ENCODE measurements at places on chromosomes 12 and 14.

GRCh38 chr12:40375076-40375475 is 150.3 kb downstream of the LRRK2 start:
- no peak for DNase-seq

DNA sequence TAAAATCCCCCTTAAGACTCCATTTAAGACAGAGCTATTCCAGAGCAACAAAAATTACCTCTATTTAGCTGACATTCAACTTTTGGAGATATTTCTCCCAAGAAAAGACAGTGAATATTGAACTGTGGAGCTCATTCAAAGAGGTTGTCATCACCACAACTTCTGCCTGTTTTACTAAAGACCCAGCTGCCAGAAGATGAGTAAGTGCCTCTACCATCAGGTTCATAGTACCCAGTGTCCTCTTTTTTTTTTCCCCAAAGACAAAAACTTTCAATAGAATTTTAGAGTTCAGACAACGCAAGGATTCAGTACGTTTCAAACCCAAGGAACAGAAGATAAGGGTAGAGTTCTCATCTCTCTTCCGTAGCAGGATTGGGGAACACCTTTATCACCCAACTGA is 461.3 kb downstream of the BCAT1 start:
- DNase-seq, result no peak

- no peak for DNase-seq
These were observed 580.5 kb downstream of the AACS start for GRCh38 chr12:125645724-125646123.

GRCh38 chr12:86275356-86275755 is 19.2 kb upstream of the MGAT4C start:
- DNase-seq, result no peak

- DNase-seq, result no peak
These were observed 70.5 kb upstream of the DAAM1 start for GRCh38 chr14:59117754-59118528.

GRCh38 chr12:116376354-116377193 is 99.1 kb upstream of the MED13L start:
- no peak for DNase-seq

GRCh38 chr12:96719660-96720362 is 187.2 kb upstream of the NEDD1 start:
- DNase-seq, result no peak

GRCh38 chr14:68703093-68703492 is 89.8 kb downstream of the ZFP36L1 start:
- peak; percentile 44 for DNase-seq

DNA sequence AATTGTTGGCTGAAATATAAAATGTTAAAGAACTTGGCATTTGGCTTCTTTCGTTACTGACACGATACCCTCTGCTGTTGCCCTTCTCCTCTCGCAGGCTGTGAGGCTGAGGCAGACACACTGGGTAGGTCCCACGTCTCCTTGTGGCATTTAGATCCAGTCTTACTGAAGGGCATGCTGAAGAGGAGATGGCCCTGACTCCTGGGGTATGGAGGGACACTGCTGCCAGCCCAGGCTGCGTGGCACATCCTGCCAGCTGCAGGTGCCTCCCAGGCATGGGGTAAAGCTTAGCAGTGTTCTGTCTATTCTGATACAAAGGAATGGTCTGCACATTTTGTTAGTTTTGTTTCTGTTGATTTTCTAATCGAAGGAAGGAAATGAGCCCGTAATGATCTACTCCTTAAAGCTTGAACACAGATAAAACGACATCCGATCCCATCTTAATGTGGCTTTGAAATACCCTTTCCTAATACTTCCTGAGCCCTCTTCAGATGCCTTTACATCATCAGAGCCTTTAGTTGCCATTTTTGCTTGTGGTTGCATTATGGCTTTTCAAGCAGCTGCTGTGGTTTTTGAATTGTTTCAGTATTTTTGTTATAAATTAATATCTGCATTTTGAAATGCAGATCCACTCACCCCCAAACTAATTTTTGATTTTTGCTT is 61.1 kb downstream of the WDR20 start:
- no peak for DNase-seq

DNA sequence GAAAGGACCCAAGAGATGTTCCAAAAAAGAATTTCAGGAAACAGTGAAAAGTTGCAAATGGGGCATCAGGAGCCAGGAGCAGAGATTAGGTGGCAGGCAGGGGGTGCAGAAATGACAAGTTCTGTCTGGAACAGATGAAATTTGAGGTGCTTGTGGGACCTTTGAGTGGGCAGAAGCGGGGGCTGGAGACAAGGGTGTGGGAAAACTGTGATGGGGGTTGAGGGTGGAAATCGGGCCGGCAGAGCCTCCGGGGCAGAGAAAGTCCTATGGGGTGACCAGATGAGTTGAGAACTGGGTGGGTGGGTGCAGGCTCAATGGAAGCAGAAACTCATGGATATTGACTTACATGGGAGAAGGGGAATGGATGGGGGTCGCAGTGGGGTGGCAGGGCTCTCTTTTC is 1.6 kb upstream of the NR4A1 start:
- DNase-seq, result no peak

- no peak for DNase-seq
These were observed 90.2 kb upstream of the HECTD1 start for GRCh38 chr14:31297701-31298344.

GRCh38 chr12:106213662-106214061 is 34.2 kb downstream of the CKAP4 start:
- no peak for DNase-seq

GRCh38 chr14:88468406-88468805 is 82.9 kb downstream of the SPATA7 start:
- no peak for DNase-seq

- DNase-seq, result no peak
These were observed 242.5 kb downstream of the FBXL14 start for GRCh38 chr12:1351926-1352325.

DNA sequence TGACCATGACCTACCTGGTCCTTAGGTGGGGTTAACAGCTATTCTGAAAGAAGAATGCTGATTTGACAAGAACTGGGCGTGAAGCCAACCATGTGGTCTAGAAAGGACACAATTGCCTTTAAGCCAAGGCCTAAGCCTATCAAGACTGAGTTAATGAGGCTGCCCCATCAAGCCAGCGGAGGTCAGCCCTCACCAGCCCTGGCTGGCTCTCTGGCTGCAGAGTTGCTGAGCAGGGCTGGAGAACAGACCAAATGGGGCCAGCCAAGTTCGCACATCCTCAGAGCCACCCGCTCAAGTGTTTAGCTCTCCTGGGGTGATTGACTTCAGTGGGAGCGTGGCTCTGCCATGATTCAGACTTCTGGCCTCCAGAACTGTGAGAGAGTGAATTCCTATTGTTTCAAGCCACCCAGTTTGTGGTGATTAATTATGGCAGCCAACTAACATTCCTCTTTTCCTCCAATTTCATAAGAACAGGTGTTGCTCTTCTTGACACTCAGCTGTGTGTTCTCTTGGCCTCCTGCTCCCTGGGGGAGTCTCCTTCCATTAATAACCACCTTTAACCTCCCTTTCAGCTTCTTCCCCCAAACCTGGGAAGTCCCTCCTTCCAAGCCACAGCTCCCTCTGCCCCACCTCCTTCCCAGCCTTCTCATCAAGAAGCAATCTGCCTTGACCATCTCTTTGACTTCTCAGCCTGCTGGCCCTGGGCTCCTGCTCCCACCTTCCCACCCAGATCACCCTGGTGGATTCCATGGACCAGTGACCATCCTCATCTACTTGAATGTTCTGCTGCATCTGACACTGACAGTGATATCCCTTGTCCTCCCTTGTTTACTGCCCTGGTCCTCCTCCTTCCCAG is 5.3 kb upstream of the SERPINA5 start:
- DNase-seq, result no peak

GRCh38 chr14:100054316-100055075 is 10.7 kb upstream of the EVL start:
- no peak for DNase-seq

DNA sequence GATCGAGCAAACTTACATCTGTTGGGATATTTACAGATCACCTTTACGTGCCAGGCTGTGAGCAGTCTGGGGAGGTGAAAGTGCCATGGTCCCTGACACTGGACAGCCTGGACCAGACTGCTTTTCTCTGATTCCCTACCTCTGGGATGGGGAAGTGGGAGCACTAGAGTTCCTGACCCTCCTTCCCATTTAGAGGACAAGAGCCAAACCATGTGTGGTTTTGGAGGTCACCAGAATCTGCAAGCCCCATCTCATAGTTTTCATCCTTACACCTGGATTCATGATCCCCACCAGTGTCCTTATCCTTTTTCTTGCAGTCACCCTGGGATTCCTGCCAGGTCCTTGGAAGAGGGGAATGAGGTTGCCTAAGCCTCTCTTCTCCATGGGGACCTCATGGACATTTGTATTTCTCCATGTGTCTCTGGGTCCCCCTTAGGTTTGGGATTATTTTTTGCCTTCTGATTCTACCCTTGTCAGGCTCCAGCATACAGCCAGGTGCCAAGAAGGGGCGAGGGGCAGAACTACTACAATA is 1.5 kb upstream of the WNT10B start:
- DNase-seq, result no peak

GRCh38 chr12:123491056-123491455 is 33.1 kb downstream of the SNRNP35 start:
- DNase-seq, result no peak

GRCh38 chr14:94370524-94370910 is 17.9 kb downstream of the SERPINA1 start:
- DNase-seq, result no peak

- DNase-seq, result no peak
These were observed 238.9 kb upstream of the SRRM4 start for GRCh38 chr12:118742431-118742830.

DNA sequence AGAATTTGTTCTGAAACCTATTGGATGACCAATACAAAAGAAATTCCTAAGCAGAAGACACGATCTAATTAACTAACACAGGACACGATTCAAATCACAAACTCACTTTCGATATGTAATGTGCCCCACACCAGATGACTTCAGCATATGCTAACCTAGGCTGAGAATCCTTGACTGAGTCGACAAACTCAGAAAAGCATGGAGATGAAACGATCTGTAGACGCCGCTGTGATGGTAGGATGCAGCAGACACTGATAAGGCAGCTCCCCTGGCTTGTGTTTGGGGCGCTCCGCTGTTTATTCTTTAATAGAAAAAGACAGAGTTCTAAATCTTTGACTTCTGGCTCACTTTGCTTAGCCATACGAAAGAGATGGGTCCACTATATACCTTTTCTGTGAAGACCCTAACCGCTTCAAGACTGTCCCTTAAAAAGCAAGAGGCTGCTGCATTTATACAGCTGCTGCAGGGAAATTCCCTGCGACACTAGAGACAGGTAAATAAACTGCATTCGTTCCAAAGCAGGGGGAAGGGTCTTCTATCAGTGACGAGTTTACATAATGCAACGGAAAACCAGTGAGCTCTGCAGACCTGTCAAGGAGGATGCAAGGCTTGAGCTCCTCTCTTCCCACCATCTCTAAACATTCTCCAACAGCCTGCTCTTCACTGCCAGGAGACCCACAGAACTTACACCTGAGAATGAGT is 929 bp downstream of the CHD8 start:
- no peak for DNase-seq

GRCh38 chr14:73757381-73757780 is 43.2 kb upstream of the PNMA1 start:
- no peak for DNase-seq

DNA sequence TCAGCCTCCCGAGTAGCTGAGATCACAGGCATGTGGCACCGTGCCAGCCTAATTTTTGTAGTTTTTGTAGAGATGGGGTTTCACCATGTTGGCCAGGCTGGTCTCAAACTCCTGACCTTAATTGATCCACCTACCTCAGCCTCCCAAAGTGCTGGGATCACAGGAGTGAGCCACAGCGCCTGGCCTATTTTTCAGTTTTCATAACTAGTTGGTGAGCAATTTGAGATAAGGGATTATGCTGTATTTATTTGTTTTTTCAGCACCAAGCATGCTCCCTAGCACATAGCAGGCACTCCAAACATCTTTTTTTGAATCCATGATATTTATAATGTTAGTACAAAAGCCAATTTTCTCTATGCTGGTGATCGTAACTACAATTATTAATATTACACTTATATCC is 541.2 kb downstream of the SNAPC1 start:
- DNase-seq, result no peak

- DNase-seq, result no peak
These were observed 57.4 kb downstream of the FOXN3 start for GRCh38 chr14:89359477-89360222.

DNA sequence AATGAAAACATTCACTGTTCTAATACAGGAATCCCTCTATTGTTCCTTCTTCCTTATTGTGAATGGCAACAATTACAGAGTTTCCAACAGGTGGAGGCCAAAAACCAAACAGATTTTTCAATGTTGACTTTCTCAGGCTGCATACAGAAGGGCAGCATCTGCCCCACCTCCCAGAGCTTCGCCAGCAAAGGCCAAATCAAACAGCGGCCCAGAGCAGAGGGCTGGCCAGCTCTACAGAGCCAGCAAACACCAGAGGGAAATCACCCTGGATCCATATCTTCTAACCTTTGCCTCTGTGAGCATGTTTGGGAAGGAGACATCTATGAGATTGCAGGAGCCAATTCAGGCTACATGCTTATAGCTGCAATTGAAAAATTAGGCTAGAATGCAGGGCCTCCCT is 4.4 kb upstream of the CRACR2A start:
- no peak for DNase-seq

GRCh38 chr12:23618718-23619117 is 330.8 kb downstream of the SOX5 start:
- no peak for DNase-seq

DNA sequence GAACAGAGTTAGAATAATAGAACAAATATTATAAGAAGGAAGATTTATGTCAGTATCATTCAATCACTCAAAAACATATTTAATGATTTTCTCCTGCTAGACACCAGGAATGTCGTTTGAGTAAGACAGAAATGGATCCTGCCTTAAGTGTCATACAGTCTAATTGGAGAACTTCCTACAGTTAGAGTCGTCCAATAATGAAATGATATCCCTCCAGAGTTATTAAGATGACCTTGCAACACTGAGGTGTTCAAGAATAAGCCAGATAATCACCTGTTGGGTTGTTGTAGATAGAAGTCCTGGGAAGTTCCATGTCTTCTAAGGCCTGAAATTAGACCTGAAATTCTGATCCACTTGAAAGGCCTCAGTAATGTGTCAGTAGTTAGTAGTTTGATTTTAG is 132.3 kb downstream of the SLC38A4 start:
- DNase-seq, result no peak

DNA sequence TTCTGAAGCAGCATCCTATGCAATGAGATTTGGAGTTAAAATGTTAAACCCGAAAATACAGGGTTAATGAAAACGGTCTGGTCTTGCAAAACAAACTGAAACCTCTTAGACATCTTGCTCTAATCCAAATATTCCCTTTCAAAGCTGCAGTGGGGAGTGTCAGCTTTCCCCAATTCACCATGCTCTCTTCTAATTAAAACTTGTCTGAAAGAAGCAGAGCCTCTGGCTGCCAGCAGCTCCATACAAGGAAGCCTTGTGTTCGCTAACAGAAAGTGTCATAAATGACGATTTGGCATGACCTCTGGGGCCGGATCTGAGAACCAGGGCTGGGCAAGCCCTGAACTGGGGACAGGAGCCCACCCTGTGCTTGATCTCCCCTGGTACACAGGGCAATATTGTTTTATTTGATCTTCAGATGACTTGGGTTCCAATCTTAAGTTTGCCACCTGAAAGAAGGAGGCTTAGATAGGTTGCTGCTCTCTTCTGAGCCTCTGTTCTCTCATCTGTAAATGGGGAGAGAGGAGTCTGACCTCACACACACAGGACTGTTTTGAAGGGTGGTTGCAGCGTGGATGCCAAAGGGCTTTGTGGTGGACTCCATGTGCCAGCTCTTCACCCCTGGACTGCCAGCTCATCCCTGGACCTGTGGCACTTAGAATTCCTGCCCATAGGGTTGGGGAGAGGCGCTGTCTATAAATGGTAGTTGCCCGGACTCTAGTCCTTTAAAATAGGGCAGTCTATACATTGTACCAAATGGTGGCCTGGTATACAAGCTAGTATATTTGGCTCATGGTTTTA is 7.8 kb downstream of the KMT5A start:
- DNase-seq, result no peak

All from CD4-positive, alpha-beta T cell treated with Interleukin-15 for 1 hour (primary cell).